ENCODE measurements at places on chromosomes 3 and 15.

- DNase-seq, result no peak
Observed at GRCh38 chr3:16994854-16995525, 110.2 kb downstream of the PLCL2 start.

- no peak for DNase-seq
Observed at GRCh38 chr3:150303768-150304167, 104.3 kb upstream of the TSC22D2 start.

DNA sequence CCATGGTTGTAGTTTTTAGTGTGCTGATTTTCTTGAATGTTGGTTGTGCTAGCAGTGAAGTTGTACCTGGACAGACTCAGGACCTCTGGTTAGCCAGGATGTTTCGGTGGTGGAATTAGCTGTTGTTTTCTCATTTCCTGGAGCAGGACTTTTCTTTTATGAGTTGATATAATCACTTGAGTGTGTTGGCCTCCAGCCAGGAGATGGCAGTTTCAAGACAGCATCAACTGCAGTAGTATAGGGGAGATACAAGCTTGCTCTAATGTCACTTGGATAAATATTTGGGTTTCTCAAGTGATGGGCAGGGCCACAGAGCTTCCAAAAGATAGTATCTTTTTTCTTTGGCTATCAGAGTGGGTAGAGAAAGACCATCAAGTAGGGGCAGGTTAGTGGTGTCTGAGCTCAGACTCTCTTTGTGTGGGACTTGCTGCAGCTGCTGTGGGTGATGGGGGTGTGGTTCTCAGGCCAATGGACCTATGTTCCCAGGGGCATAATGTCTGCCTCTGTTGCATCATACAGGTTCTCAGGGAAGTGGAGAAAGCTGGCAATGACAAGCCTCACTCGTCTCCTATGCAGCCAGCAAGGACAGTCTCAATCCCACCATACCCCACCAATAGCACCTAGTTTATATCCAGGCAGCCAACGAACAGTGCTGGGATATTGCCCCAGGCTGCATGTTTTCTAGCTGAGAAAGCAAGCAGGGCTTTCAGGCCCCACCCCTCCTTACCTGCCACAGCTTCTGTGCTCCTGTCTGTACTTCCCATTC, 14.6 kb upstream of the OR5K2 start:
- peak; percentile 90 for DNase-seq

GRCh38 chr3:179146911-179147513, 1.1 kb upstream of the PIK3CA start:
- DNase-seq, result peak; percentile 77

- no peak for DNase-seq
Observed at GRCh38 chr3:58569287-58570001, 7.7 kb downstream of the FAM107A start.

DNA sequence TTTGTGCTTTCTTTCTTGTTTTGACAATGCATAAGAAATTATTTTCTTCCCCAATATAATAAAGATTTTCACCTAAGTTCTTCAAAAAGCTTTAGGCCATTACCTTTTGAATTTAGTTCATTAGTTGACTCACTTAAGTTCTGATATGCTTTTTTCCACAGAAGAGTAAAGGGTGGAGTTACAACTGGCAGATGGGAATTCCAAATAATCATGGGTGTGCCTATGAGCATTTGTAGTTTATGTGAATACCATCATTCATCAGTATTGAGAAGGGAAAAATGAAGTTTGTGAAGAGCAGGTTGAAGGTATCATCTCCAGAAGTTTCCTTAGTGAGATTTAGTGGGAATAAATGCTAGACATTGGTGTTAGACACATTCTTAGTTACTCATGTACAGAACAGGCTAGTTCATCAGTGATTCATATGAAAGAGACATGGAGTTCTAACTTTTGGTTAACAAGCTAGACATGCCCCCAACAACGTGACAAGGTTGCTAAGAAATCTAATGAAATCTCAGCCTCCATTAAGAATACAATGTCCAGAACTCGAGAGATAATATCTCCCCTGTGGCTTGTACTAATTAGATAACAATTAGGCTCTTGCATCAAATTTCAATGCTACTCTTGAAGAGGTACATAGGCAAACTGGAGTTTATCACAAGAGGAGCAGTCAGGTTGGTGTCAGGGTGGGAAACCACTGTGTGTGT, 16.9 kb upstream of the ALCAM start:
- DNase-seq, result peak; percentile 38

Data from epithelial cell of esophagus (primary cell).